ENCODE measurements at places on chromosomes 2 and 18.
A peak's percentile ranks its signal among the peaks of the same experiment; 100 is the strongest.

GRCh38 chr2:135607561-135607960, 76.3 kb downstream of the R3HDM1 start:
- no peak for DNase-seq

DNA sequence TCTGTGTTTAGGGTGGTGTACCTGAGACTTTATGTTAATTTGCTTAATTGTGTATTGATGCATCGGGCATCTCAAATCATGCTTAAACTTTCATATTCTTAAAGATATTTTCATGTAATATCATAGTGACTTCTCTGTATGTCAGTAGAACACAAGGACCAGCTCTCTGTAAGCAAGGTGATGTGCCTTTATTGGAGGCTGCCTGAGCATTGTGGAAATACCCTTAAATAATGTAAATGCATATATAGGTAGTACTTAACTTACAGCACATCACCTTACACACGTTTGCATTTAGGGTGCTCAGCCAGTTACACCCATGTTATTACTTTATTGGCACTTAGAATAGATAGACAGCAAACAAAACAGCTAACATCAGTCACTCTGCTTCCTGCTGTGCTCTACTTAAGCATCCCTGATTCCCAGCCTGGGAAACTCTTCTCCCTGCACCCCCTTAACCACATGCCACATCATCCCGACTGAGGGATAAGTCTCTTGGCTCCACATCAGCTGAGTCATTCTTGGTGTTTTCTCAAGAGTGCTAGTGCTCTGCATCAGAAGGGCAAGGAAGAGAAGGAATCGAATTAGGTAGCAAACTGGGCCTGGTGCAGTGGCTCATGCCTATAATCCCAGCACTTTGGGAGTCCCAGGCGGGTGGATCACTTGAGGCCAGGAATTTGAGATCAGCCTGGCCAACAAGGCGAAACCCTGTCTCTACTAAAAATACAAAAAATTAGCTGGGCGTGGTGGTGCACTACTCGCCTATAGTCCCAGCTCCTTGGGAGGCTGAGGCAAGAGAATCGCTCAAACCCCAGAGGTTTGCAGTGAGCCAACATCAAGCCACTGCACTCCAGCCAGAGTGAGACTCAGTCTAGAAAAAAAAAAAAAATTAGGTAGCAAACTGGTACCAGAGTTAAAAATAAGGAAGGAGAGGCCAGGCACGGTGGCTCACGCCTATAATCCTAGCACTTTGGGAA, 108.7 kb downstream of the MAP3K20 start:
- peak; percentile 92 for DNase-seq

DNA sequence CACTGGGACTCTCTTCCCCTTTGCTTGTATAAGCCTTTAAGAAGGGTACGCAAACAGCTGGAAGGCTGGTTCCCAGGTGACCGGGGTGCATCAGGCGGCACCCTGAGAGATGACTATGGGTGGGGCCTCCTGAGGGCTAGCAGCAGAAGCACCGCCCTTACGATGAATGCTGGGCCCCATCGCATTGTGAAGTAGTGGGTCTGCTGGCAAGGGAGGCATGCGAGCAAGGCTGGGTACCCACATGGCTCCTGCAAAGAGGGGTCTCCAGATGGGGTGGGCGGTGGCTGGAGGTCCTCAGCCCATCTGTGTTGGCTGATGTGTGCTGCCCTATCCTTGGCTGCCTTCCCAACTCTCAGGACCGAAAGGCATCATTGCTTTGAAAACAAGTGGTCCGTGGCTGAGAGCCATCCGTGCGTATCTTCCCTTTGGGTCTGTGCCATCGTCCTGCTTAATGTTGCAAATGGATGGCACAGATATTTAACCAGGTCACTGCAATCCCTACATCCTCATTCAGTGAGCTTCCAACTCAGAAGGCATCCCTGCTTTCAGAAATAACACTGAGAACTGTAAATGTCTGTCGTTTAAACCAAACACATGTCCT, 83.5 kb upstream of the GPC1 start:
- DNase-seq = no peak

DNA sequence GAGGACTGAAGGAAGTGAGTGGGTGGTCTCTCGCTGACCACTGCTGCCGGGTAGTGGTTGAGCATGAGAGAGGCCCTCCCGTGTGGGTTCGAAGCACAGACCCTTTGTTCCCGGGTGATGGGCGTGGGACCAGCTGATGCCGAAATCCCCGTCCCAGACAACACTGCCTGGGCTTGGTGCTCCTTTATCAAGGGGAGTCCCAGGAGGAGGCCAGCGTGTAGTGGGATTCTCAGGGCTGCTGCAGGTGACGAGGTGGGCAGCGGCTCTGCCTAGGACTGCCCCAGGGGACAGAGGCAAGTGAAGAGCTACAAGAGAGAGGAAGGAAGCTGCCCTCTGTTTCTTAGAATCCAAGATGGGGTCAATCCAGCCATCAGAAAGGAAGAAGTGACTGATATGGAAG, 251.3 kb upstream of the PXDN start:
- DNase-seq = no peak

DNA sequence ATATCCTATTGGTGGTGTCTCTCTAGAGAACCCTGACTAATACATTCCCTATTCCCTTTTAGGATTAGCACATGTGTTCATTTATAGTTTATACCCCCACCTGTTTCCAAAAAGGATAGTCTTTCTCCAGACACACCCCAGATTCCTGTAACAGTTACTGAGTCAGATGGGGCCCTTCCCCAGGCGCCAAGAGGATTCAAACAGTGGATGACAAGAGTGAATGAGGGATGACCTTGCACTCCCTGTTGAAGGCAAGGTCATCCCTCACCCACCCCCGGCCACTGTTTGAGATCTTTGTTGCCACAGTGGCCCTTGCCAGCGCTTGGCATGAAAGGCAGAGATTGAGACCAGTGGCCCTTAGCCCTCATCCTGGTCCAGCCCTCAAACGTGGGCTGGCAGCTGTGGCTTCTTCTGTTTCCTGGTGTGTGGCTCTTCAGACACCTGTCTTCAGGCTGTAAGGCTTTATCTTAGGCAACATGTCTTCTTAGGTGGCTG, 15.3 kb upstream of the REEP1 start:
- DNase-seq = no peak

- no peak for DNase-seq
These were observed 184.1 kb downstream of the MTCL1 start for GRCh38 chr18:8889489-8889888.

GRCh38 chr2:8289111-8289510, 392.7 kb upstream of the ID2 start:
- no peak for DNase-seq

- no peak for DNase-seq
These were observed 137.0 kb upstream of the HDAC4 start for GRCh38 chr2:239537633-239538356.

DNA sequence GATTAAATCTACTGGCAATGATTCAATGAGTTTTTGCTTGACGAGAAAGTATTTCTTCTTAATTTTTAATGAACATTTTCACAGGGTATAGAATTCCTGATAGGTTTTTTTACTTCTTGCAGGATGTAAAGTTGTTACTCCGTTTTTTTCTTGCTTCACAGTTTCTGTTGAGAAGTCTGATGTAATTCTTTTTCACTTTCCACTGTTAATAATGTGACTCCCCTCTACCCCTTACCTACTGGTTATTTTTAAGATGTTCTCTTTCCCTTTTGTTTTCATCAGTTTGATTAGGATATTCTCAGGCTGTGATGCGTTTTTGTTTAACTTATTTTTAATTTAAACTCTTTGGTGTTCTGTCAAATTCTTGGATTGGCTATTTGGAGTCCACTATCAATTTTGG, 933.9 kb upstream of the PIK3C3 start:
- DNase-seq = no peak

DNA sequence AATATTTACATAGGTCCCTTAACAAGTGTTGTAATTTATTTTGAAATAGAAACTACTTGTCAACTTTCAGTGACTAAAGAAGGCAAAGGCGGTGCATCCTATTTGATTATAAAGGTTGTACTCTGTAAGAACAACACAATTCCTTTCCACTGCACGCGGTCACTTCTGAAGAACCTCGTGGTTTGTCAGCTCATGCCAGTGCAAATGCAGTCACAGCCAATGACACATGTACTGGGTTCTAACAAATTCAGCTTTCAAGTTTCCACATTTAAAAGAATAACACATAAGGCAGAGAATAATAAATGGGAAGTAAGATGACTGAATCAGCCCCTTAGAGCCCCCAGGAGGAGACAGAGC, 39.7 kb downstream of the CYB5A start:
- no peak for DNase-seq

DNA sequence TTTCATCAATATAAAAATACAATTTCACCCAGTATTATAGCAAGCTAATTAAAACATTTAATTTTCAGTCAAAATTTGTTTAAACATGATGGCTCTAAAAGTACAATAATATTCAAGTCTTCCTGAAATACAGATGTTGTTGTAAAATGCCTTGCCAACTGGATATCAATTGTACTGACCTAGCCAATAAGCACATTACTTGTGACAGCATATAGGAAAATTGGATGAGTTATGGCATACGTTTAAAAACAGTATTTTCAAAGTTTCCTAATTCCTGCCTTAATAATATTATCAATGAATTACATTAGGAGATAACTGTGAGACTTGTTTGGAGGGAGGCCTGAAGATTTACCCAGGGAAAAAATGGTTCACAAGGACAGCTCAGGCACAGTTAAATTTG, 336.9 kb upstream of the CDH20 start:
- no peak for DNase-seq

- no peak for DNase-seq
These were observed 12.7 kb upstream of the CDC42EP3 start for GRCh38 chr2:37683921-37684780.
